ENCODE measurements at places on chromosomes 3 and 15. TPM values are rescaled to one million over a fixed set of nuclear protein-coding genes. Genes with fewer than 3 reads are reported as not detected.

GRCh38 chr3:124413989-124414598 is 316.2 kb upstream of the UMPS start:
- no peak overlapping the region for H3K4me3 ChIP-seq
- no peak overlapping the region for H3K27ac ChIP-seq
- H3K4me1 ChIP-seq = no peaks in the 10 kb centered on the region

GRCh38 chr3:32595323-32595722 is 24.7 kb upstream of the DYNC1LI1 start:
- H3K4me1 ChIP-seq = no peaks in the 10 kb centered on the region
- H3K36me3 ChIP-seq = no peaks in the 10 kb centered on the region
- H3K4me3 ChIP-seq = no peak overlapping the region
- H3K27ac ChIP-seq = no peak overlapping the region
- no peak for DNase-seq

- no peak overlapping the region for H3K4me3 ChIP-seq
- DNase-seq = no peak
- H3K36me3 ChIP-seq = no peaks in the 10 kb centered on the region
- no peak overlapping the region for H3K27ac ChIP-seq
- no peaks in the 10 kb centered on the region for H3K4me1 ChIP-seq
These were observed 281.3 kb downstream of the FGF12 start for GRCh38 chr3:192445770-192446644.

DNA sequence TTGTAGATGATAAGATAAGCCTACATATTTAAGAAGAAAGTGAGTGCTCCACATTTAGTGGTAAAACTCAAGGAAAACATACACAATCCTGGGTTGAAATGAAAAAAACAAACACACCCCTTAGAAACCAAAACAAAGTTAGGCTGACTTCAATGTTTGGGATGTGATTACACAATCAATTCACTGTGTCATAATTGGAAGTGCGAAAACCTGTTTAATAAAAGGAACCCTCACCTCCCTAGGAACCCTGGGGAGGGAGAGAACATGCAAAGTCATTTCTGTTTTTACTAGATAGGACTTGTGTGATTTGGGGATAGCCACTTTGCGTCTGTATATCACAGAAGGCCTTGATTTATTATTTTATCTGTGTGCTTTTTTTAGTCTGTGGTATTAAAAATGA is 275.0 kb downstream of the NFKBIZ start:
- no peak for DNase-seq
- no peaks in the 10 kb centered on the region for H3K27me3 ChIP-seq
- no peak overlapping the region for H3K4me3 ChIP-seq
- no peak overlapping the region for H3K27ac ChIP-seq
- H3K36me3 ChIP-seq = peaks cover 33% of the 10 kb centered on the region

DNA sequence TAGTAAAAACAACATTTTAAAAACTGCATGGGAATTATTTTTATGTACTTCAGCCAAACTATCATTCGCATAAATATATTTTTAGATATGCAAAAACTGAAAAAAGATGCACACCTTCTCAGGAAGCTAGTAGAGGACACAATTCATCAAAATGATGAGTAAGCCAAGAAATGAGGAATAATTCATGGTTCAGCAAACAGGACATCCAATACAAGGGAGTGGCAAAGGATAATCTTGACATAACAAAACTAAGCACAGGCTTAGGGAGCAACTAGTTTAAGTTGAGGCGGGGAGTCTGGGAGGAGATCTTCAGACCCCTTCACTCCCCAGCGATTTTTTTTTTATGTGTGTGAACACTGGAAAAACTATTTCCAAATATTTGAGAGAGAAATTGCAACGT is 93.7 kb downstream of the ZNF280D start:
- H3K27ac ChIP-seq = no peak overlapping the region
- peaks cover 2% of the 10 kb centered on the region for H3K36me3 ChIP-seq
- no peaks in the 10 kb centered on the region for H3K27me3 ChIP-seq
- no peak overlapping the region for H3K4me3 ChIP-seq
- no peak for DNase-seq
- no peaks in the 10 kb centered on the region for H3K4me1 ChIP-seq

The EDC3 gene
- 52.3 TPM for total RNA-seq

The ILDR1 gene
- total RNA-seq = 0.31 TPM

The ITIH4 gene
- total RNA-seq = 21.8 TPM

The HHATL gene
- total RNA-seq = not detected

- no peaks in the 10 kb centered on the region for H3K36me3 ChIP-seq
- no peaks in the 10 kb centered on the region for H3K27me3 ChIP-seq
- DNase-seq = no peak
- peaks cover 57% of the 10 kb centered on the region for H3K4me1 ChIP-seq
These were observed 1.2 kb downstream of the TIGIT start for GRCh38 chr3:114294940-114295480.

DNA sequence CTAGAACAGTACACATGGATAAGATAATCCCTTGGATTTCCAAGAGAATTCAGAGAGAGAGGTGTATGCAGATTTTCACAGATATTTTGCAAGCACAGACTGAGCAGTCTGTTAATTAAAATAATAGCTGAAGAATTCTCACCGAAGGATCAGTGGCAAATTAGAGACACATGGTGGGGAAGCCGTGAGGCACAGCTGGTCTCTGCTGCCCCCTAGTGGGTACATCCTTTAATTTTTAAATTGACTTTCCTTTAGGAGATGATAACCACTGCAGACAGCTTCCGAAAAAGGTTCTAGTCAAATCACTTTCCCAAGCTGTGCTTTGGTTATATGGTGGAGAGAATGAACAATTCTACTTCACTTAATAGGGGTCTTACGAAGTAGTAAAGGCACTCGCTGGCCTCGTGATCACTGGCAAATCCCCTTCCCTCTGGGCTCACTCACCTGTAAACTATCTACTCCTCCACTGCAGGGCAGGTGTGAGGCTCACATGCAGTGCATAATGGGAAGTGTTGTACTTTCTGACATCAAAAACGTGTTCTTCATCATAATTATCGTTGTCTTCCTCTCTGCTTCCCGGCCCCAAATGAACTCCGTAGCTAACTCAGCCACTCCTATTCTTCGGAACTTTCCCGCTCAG is 19.5 kb downstream of the MESD start:
- peak; percentile 72 for DNase-seq
- H3K4me1 ChIP-seq = peaks cover 9% of the 10 kb centered on the region
- H3K27me3 ChIP-seq = no peaks in the 10 kb centered on the region
- H3K4me3 ChIP-seq = no peak overlapping the region
- H3K27ac ChIP-seq = no peak overlapping the region

The XYLB gene
- total RNA-seq = 2.9 TPM

DNA sequence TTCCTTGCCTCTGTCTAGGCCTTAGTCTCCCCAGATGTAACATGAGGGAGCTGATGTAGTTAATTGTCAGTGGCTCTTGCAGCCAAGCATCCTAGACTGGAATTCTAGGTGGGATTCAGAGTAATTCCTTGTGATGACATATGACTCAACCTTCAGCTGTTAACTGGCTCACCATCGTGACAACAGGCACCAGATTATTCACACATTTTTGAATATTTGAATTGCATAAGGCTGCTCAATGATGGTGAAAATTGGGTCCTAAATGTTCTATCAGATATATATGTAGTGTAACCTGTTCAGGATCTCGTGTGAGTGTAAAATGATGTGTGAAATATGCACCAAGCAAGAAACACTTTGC is 405.1 kb downstream of the LPP start:
- H3K27ac ChIP-seq = no peak overlapping the region
- DNase-seq = no peak
- no peak overlapping the region for H3K4me3 ChIP-seq
- H3K27me3 ChIP-seq = no peaks in the 10 kb centered on the region

DNA sequence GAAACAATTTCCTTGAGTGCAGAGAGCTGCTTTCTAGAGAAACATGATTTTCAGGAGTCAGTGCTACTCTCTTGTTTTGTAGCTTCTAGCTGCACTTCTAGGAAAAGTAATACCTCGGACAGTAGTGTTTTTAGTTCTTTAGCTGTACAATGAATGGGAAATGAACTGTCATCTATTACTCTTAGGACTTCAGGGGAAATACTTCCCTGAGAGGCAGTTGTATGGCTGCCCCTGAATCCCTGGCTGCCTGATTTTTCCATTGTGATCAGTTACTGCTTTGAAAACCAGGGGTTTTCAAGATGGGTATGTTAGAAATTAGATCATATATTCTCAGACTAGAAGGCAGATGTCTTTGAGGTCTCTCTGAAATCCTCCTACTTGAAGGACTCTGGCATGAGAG is 200.3 kb upstream of the SEMA6D start:
- H3K36me3 ChIP-seq = no peaks in the 10 kb centered on the region
- no peak overlapping the region for H3K4me3 ChIP-seq
- DNase-seq = no peak
- no peaks in the 10 kb centered on the region for H3K4me1 ChIP-seq

The P2RY13 gene
- not detected for total RNA-seq

The SEMA7A gene
- total RNA-seq = 57.1 TPM

Data from activated T-cell treated with anti-CD3 and anti-CD28 coated beads, Interleukin-2, amount 50 U/mL, for 72 hours (primary cell).